Stimulated activated CD4-positive, alpha-beta T cell treated with anti-CD3 and anti-CD28 coated beads, Interleukin-1b, Interleukin-23, amount 100 ng/mL, for 1 hour (primary cell): ENCODE measurements at places on chromosomes 7 and 10.

- no peak for DNase-seq
Observed at GRCh38 chr7:70596598-70596913, 535.4 kb upstream of the GALNT17 start.

- DNase-seq, result no peak
Observed at GRCh38 chr10:75024971-75025523, 86.4 kb upstream of the SAMD8 start.

- no peak for DNase-seq
Observed at GRCh38 chr7:90172624-90173023, 18.4 kb downstream of the STEAP1 start.

DNA sequence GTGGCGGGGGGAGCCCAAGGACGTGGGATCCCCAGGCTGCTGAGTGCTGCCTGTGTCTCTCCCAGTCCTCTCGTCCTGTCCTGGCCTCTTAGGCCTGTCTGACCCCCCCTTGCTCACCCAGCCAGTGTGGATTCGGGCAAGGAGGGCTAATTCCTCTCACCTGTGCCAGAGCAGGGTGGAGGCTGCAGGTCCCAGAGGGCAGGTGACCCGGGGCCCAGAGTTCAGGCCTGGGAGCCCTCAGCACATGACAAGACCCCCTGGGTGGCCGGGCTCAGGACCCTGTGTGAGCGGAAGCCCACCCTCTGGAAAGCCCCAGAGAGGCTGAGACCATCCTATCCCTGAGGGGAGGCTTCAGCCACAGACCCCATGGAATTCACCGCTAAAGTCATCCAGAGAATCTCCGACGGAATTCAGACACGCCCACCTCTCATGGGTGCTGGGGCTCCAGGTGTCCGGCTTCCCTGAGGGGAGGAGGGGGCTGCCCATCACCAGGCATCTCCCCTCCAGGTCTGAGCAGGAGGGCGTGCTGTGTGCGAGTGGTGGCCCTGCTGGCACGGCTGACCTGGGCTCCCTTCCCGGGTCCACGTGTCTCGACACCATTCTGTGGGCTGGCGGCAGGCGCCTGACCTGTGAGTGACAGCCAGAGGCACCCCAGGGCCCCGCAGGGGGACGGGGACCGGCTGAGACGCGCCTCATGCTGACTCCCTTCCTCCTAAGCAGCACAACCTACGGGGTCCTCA, 5.0 kb downstream of the KNDC1 start:
- DNase-seq, result no peak

- peak; percentile 25 for DNase-seq
Observed at GRCh38 chr10:12448729-12449391, 99.5 kb downstream of the CAMK1D start.

DNA sequence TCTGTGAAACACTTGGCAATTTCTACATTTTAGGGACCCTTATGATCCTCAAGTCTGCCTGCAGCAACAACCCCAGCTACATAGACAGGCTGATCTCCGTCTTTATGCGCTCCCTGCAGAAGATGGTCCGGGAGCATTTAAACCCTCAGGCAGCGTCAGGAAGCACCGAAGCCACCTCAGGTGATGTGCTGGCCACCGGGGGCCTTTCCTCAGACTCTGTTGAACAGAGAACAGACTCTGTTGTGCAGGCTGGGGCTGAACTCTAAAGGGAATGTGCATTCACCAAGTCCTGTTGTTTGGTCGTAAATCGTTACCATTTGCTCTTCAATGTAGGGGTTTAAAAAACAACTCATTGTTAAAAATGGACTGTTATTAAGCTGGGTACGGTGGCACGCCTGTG, 86.3 kb downstream of the TRRAP start:
- no peak for DNase-seq

GRCh38 chr10:77622889-77623291, 14.7 kb downstream of the KCNMA1 start:
- no peak for DNase-seq

DNA sequence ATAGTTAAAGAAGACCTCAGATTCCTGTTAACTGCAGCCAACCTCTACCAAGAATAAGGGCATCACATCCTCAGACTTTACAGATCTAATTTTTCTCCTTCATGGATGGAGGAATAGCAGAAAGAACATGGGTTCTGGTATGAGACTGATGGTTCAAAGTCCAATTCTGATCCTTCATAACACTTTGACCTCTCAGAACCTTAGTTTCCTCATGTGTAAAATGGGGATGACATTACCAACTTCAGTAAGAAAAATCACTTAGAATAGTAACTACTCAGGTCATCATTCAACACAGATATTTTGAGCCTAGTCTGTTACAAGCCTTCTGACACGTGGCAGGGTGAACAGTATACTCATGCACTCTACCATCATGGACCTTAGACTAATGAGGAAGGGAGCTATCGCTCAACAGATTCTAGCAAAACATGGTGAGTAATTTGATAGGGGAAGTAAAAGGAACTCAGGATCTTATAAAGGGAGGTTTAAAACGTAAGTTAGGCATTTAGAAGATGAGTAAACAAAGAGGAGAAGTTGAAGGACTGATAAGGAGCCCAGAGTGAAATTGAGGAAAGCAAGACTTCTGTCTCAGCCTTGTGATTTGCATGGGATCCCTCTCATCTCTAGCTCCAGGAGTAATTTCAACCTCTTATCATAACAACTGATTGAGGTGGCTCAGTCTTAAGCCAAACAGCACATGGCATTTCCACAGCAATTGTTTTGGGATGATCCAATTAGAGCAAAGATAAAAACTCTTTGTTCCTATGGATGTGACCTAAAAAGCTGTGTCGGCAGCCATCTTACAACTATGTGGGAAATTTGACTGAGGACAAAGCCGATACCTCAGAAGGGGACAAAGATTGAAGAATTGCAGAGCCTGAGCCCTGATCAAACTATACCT, 69.2 kb upstream of the TCF7L2 start:
- DNase-seq, result no peak

DNA sequence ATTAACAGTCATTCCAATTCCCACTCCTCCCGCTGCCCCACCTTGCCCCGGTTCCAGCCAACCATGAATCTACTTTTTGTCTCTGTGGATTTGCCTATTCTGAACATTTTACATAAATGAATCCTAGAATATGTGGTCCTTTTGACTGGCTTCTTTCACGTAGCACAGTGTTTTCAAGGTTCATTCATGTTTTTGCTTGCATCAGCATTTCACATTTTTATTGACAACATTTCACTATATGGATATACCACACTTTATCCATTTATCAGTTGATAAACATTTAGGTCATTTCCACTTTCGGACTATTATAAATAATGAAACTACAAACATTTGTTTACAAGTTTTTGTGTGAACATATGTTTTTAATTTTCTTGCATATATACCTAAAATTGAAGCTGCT, 182.0 kb downstream of the ZNF248 start:
- no peak for DNase-seq

DNA sequence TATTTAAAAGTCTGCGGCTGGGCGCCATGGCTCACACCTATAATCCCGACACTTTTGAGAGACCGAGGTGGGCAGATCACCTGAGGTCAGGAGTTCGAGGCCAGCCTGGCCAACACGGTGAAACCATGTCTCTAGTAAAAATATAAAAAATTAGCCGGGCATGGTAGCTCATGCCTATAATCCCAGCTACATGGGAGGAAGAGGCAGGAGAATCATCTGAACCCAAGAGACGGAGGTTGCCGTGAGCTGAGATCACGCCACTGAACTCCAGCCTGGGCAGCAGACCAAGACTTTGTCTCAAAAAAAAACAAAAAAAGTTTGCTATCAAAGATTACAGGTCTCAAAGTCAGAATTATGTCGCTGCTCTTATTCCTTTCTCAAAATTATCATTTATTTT, 55.5 kb downstream of the HIBADH start:
- DNase-seq, result no peak

DNA sequence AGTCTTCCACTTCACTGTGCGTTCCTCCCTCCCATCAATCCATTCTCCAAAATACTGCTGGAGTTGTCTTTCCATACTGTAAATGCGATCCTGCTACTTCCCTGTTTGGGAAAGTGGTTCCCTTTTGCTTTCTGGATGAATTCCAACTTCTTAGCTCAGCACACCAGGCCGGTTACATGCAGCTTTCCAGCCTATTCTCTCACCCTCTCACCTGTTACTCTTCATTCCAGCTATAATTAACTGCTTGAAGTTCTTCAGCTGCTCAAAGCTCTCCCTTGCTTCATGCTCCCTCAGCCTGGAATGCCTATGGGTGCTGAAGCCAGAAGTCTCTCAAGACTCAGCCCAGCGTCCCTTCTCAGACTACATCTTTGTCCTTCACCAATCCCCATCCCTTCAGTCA, 6.0 kb upstream of the ZNRF2 start:
- no peak for DNase-seq

DNA sequence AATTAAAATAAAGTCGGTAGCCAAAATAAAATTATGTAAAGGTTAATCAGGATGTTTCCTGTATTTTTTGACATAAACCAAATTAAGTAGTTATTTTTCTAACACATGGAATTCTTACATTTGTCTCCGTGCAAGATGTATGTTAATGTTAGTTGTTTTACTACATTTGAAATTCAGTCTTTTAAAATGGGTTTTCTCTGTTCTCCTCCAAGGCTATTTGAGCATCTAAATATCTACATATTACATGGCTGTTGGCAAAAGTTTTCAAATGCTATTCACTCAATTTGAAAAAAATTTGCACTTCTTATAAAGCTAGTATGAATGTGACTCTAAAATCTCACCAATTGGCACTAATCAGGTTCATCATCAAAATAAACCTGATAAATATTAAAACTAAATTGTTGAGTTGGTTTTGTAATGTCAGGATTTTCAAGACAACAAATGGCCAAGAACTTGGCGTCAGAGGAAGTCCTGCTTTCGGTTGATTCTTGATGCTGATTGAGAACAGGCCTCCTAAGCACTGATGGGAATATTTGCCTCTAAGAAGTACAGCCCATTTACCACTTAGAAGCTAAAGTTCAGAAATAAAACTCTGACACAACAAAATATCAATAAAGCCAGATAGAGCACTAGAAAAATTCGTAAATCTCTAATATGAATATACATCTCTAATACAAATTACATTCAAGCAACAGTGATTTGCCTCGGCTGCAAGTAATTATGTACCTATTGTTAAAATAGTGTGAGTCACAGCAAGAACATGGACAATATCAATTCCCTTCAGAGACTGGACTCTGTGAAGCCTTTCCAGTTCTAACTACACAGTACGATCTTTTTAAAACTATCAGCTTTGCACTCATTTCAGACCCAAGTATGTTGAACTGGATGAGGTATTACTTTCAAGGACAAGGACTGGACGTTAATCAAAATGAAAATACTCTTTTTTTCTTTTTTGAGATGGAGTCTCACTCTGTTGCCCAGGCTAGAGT, 733.1 kb upstream of the C7orf33 start:
- no peak for DNase-seq

- no peak for DNase-seq
Observed at GRCh38 chr7:47493976-47494911, 87.7 kb downstream of the TNS3 start.

GRCh38 chr10:78433766-78434535, 400.3 kb downstream of the RPS24 start:
- no peak for DNase-seq

DNA sequence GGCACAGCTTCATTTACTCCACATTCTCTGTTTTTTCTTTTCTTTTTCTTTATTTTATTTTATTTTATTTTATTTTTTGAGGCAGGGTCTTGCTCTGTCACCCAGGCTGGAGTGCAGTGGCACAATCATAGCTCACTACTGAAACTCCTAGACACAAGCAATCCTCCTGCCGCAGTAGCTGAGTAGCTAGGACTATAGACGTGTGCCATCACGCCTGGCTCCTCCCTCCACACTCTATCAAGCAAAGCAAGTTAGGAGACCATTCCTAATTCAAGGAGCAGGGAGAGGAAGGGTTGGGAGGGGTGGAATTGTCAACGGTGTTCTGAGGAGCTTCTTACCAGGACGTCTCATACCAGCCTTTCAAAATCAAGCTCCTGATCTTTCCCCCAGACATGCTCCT, 52.4 kb downstream of the OAT start:
- no peak for DNase-seq

DNA sequence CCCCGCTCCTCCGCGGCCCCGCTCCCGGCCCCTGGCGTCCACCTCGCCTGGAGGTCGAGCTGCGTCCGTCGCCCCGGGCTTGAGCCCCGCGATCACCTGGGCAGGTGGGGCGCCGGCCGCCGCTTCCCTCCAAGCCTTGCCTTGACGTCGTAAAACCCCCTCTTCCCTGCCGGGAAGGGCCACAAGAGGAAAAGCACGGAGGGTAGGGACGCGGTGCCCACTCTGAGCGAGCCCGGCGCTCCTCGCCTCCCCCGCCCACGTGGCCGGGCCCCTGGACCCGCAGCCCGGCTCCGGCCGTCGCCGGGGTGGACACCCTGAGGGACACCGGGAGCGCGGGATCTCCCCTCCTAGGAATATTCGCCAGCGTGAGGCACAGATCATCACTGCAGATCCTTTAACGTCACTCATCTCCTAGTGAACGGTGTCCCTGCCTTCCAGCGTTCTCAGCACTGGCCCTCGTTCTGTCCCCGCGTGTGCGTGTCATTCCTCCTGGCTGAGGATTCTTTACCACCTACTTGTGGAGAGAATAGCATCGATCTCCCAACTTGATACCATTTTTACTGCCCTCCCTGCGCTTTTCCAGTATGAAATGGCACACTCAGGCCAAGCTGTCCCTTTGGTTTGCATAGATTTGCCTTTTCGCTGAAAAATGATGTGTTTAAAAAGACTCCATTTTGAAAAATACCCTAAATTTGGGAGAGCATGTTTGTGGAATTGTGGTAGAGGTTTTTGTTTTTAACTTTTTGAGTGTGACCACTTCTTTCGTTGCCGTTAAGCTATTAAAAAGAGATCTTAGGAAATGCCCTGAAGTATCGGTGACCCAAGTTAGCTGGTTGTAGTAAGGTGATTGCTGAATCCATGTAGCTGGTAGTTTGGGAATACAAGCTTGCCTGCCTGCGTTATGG, 649 bp downstream of the ACTR3B start:
- peak; percentile 3 for DNase-seq

GRCh38 chr7:143938379-143939243, 3.6 kb downstream of the OR2F2 start:
- no peak for DNase-seq
